ENCODE measurements at places on chromosomes 5 and 9.

DNA sequence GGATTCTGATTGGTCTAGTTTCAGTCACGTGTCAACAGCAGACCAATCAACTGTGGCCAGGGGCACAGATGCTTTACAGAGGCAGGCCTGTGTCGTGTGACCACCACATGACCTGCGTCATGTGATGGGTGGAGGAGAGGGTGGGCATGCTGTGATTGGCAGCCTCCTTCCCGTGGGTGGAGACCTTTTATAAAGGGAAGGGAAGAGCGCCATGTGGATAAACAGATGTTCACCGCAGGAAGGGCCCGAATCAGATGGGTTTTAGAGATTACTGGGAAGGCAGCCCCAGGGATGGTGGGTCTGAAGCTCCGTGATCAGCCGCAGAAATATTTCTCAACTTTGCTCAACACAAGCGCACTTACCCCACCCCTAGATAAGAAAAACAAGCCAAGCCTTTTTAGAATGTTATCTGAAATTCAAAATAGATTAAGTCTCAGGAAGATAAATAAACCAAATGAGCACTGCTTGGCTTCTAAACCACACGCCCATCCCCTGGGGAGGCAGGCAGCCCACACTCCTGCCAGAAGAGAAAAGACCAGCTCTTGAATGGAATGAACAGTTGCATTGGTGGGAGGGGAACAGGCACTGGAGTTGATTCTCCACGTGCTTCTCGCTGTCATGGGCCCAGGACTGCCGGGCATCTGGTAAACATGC, 43.6 kb downstream of the ROPN1L start:
- DNase-seq, result no peak

DNA sequence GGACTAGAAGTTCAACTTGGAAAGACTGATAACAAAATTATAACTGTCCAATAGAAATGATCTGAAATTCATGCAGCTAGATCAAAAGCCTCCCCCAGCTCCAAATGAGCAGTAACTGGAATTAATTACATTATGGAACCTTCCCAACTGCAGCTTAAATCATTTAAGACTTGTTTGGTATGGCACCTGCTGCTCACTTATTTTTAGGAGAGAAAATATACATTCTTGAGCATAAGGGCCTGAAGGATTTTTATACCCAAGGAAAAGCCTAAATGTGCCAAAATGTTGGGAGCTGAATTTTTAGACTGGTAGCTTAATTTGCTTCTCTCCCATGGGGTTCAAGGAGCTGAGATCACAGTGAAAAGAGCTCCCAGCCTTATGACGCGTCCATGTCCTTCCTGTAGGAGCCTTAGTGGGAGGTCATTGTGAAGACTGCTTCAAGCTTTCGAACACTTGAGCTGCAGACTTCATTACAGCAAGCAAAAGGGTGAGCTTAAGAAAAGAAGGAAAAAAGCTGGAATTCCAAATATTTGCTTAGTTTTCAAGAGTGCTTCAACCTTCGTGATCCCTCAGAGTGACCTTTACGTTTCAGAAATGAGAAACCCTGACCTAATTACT, 276.0 kb downstream of the DMAC1 start:
- no peak for DNase-seq

DNA sequence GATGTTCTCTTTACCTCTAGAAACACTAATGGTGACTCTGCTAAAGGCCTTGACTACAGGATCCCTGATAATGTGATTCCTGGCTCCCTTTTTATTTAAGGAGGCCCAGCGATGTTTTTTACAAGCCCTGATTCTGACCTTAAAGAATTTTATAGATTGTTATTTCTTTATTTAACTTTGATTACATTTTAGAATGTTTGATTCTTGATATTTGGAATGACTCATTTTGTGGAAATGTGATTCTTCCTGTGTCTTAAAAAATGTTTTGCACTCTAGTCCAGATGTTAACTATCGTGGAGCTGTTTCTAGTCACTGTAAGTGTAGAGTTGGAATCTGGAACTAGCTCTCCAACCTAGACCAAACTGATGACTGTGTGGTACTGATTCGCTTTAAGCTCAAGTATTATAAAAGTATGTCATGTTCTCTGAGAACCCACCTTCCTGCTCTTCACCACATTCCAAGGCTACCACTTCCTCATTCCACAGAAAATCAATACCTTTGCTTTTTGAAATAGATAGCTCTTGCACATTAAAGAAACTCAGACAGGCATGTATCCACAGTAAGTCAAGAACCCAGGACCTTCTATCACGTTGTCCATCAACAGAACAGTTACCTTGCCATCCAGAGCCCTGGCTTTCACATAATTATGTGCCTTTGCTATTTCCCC, 65.2 kb downstream of the JMY start:
- no peak for DNase-seq

DNA sequence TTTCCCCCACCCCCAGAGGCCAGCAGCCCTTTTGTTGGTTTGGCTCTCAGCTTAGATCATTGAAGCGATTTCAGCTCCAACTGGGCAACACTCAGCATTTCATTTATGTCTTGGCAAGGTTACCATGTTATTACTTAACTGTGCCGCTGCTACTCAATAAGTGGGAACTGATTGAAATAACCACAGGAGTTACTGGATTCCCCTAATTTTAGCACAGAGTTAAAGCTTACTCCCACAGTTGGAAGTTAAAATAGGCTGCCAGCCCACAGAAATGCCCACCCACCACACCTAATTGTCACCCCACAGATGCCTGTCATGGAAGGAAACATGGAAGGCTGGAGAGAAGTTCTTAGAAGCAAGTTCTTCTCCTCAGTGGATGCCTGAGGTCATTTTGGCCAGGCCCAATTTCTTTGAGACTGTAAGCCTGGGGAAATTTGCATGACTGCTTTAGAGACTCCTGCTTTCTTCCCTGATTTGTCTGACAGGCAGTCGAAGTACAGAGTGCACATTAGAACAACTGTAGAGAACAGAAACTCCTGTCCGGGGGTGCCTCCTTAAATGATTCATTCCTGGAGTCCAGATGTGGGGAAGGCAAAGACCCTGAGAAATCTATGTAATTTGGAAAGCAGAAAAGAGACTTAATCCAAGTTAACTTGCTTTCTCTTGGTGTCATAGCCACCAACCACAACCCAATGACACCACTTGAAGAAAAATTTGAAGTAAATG, 370.0 kb downstream of the ZSWIM6 start:
- DNase-seq, result no peak

DNA sequence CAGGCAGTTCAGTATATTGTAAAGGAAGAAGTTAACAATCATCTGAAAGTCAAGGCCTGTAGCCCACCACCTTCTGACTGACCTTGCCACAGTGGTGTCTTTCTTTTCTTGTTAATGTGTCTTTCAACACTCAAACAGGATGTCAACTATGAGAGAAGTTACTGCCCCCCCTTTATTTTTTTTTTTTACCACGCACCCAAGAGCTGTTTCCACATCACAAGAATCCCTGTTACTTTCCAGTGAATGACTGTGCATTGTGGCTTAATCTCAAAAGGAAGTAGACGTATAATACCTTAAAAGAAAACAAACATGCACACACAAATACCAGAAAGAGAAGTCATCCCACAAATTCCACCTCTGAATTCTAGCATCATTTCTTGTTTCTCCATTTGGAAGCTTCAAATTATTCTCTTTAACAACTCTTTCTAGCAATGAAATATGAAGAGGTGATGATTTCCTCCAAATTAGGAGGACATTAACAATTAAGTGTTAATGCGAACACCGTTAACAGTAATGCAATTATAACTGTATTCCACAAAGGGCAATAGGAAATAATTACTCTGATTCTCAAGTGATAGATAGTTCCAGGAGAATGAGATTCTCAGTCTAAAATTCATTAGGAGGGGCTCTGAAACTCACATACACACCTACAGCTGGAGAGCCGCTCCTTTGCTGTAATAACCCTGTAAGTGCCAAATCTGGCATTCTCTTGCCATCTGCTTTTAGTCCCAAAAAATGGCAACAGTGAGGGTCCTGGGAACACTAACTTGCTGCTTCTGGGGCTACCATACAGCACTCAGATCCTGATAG, 201.0 kb downstream of the EFNA5 start:
- DNase-seq, result no peak

GRCh38 chr5:60102961-60103693, 209.6 kb upstream of the PDE4D start:
- no peak for DNase-seq

- DNase-seq, result no peak
Observed at GRCh38 chr5:147303251-147303650, 68.4 kb downstream of the STK32A start.

GRCh38 chr9:97572892-97573365, 60.2 kb downstream of the TSTD2 start:
- no peak for DNase-seq

GRCh38 chr5:72183101-72183520, 75.8 kb downstream of the MAP1B start:
- no peak for DNase-seq

DNA sequence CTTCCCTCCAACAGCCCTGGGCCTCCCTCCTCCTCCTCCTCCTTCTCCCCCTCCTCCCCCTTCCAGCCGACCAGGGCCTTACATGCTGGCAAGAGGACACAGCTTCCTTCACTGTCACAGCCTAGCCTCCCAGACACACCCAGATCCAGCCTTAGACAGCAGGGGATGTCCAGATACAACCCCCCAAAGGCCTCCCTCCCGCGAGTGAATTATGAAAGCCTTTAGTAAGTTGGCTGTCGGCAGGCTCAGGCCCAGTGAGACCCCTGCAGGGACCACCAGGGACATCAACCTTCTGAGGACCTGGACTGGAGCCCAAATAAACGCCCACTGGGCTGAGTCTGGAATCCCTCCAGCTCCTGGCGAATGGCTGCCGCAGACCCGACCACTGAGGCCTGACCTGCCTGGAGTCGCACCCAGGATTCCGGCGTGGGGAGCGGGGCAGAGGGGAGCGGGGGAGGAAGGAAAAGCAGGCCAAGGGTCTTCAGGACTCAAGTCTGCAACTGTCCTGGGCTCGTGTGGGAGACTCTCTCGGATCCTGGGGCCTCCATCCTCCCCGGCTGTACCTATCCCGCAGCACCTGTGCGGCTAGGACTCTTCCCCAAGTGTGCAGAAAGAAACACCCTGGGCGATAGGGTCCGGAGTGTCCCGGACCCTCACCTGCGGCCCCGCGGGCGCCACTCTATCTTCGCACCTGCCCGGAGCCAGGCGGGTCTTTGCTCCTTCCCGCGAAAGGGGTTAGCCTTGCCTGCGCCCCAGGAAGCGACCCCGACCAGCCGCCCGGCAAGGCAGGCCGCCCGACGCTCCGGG, 705 bp downstream of the SEPTIN8 start:
- DNase-seq, result no peak

- DNase-seq, result no peak
Observed at GRCh38 chr5:127919006-127919796, 164.4 kb upstream of the SLC12A2 start.

DNA sequence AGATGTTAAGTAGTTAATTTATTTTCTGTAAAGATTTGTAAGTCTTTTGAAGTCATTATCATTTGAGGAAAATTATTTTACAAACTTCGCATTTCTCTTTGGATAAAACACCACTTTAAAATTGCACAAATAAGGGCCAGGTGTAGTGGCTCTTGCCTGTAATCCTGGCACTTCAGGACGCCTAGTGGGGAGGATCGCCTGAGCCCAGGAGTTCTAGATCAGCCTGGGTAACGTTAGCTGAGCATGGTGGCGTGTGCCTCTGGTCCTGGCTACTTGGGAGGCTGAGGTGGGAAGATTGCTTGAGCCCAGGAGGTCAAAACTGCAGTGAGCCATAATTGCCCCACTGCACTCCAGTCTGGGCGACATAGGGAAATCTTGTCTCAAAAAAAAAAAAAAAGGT, 185.5 kb downstream of the KDM4C start:
- DNase-seq, result no peak

DNA sequence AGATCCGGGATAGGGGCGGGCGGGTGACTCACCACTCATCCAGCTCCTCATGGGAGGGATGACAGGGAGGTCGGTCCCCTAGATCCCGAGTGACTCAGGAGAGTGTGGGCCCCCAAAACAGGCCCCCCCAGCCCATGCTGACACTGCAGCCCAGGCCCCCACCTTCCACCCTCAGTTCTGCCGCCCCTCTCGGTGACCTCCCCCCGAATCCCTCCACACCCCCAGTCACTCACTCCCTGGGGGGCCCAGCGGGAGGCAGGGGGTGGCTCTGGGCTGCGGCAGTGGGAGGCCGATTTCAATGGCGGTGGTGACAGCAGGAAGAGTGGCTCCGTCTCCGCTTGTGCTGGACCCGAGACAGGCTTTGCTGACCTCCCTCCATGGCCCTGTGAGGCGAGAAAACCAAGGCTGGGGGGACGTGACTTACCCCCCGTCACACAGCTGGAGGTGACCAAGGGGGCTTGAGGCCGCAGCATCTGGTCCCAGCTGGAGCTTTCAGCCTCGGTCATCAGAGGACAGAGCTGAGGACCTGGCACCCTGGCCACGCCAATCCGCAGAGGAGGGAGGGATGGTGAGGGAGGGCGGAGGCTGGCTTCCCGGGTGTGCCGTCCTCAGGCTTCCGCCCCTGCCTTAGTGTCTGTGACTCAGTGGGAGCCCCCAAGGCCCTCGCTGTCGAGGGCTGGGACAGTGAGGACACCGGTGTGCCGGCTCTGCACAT, 9.0 kb downstream of the GPSM1 start:
- DNase-seq, result no peak

- DNase-seq, result no peak
Observed at GRCh38 chr5:96198356-96199058, 234.5 kb downstream of the PCSK1 start.

DNA sequence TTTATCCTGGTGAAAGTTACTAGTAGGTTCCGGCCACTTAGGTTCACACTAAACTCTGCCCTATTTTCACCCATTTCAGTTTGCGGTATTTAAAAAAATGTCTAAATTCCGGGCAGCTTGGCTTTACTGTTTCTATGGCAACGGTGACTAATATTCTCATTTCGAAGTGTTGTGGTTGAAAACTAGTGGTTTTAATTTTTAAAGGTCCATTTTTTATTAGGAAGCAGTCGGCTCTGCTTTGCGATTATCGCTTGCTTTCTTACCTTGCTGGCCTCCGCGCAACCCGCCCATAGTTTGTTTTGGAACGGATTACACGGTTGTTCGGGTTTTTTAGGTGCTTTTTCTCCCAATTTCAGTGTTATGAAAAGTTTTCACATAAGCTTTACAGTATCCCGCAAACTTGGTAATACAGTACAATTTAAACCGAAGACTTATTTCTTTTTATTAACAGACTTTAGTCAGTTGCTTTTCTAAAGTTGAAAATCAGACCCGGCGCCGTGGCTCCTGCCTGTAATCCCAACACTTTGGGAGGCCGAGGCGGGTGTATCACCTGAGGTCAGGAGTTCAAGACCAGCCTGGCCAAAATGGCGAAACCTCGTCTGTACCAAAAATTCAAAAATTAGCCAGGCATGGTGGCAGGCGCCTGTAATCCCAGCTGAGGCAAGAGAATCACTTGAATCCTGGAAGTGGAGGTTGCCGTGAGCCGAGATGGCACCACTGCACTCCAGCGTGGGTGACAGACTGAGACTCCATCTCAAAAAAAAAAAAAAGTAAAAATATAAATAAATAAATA, 1.6 kb downstream of the KDM4C start:
- no peak for DNase-seq

- DNase-seq, result no peak
Observed at GRCh38 chr5:169583101-169583423, 511 bp upstream of the SPDL1 start.

DNA sequence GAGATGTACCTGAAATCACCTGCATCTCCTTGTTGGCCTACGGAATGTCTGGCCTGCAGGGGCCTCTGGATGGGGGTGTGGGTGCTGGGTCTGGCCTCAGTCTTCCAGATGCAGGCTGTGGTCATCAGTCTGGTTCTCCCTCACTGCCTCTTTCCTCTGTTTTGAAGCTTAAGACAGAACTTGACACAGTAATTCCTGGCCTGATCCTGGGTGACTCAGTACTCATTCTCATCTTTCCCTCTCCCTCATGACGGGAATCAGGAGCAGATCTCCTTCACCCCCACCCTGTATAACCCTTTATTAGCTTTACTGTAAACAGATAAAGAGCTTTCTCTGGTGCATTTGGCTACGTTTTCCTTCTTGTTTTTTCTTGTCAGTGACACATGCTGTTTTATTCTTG, 89.3 kb upstream of the ADAMTS16 start:
- DNase-seq, result no peak

Data from NCI-H2107 (cell line).